ENCODE measurements at places on chromosomes 12 and 14. TPM values are rescaled to one million over a fixed set of nuclear protein-coding genes. Genes with fewer than 3 reads are reported as not detected.

TMTC2 gene
- not detected for polyA plus RNA-seq

RTN1 gene
- polyA plus RNA-seq = 0.90 TPM

OASL gene
- 21.7 TPM for polyA plus RNA-seq

GLS2 gene
- 1.2 TPM for polyA plus RNA-seq

PSMB5 gene
- 39.7 TPM for polyA plus RNA-seq

FOXM1 gene
- polyA plus RNA-seq = 0.46 TPM

CRIP1 gene
- 1,915 TPM for polyA plus RNA-seq

SLC5A8 gene
- polyA plus RNA-seq = not detected

GZMB gene
- polyA plus RNA-seq = 4,930 TPM

EFS gene
- polyA plus RNA-seq = not detected

PLD4 gene
- 2.3 TPM for polyA plus RNA-seq

SPTB gene
- 0.29 TPM for polyA plus RNA-seq

TAS2R46 gene
- not detected for polyA plus RNA-seq

PTGER2 gene
- 250 TPM for polyA plus RNA-seq

GOLT1B gene
- polyA plus RNA-seq = 15.9 TPM

FZD10 gene
- polyA plus RNA-seq = not detected

FSCB gene
- not detected for polyA plus RNA-seq

TMTC3 gene
- polyA plus RNA-seq = 1.7 TPM

REM2 gene
- 0.66 TPM for polyA plus RNA-seq

CNTN1 gene
- not detected for polyA plus RNA-seq

Measured in immature natural killer cell (primary cell).